ENCODE measurements at places on chromosomes 2 and 18.

DNA sequence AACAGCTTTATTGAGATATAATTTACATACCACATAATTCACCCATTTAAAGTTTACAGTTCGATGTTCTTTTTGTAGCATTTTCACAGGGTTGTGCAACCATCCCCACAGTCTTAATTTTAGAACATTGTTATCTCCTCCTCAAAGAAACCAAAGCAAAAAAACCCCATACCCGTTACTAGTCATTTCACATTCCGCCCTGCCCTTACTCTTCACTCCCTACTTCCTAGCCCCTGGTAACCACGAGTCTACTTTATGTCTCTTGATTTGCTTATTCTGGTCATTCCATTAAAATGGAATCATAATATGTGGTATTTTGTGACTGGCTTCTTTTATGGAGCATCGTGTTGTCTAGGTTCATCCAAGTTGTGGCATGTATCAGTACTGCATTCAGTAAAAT is 137.7 kb downstream of the TANC1 start:
- H3K36me3 ChIP-seq: no peaks in the 10 kb centered on the region
- H3K4me3 ChIP-seq: no peak overlapping the region
- H3K4me1 ChIP-seq: no peaks in the 10 kb centered on the region
- H3K27me3 ChIP-seq: no peaks in the 10 kb centered on the region
- H3K27ac ChIP-seq: no peak overlapping the region
- DNase-seq: no peak

DNA sequence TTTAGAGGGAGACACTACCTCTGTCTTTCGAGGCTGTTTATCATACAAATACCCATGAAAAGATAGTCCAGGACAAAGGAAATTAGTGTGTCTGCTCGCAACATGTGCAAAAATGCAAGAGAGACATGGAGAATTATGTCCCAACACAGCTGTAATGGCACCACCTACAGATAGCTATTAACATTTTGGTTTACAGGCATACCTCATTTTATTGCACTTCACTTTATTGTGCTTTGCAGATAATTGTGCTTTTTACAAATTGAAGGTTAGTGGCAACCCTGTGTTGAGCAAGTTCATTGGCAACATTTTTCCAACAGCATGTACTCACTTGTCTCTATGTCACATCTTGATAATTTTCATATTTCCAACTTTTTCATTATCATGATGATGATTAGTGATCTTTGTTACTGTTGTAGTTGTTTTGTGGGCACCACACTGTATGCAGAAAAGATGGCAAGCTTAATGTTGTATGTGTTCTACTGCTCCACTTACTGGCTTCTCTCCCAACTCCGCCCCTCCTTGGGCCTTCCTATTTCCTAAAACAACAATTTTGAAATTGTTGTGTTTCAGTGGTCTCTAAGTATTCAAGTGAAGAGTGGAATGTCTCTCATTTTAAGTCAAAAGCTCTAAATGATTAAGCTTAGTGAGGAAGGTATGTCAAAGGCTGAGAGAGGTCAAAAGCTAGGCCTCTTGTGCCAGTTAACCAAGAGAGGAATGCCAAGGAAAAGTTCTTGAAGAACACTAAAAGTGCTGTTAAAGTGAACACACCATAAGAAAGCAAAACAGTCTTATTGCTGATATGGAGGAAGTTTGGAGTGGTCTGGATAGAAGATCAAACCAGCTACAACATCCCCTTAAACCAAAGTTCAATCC is 52.0 kb downstream of the ANKRD12 start:
- peaks cover 17% of the 10 kb centered on the region for H3K4me1 ChIP-seq
- no peak overlapping the region for H3K4me3 ChIP-seq
- no peak overlapping the region for H3K27ac ChIP-seq
- DNase-seq: no peak

GRCh38 chr2:170155022-170155722 is 22.8 kb upstream of the MYO3B start:
- no peak overlapping the region for H3K4me3 ChIP-seq
- H3K36me3 ChIP-seq: no peaks in the 10 kb centered on the region
- no peak for DNase-seq
- no peaks in the 10 kb centered on the region for H3K27me3 ChIP-seq

- no peak overlapping the region for H3K27ac ChIP-seq
- no peaks in the 10 kb centered on the region for H3K4me1 ChIP-seq
- H3K27me3 ChIP-seq: no peaks in the 10 kb centered on the region
Observed at GRCh38 chr18:78368726-78369125, 610.9 kb upstream of the SALL3 start.

DNA sequence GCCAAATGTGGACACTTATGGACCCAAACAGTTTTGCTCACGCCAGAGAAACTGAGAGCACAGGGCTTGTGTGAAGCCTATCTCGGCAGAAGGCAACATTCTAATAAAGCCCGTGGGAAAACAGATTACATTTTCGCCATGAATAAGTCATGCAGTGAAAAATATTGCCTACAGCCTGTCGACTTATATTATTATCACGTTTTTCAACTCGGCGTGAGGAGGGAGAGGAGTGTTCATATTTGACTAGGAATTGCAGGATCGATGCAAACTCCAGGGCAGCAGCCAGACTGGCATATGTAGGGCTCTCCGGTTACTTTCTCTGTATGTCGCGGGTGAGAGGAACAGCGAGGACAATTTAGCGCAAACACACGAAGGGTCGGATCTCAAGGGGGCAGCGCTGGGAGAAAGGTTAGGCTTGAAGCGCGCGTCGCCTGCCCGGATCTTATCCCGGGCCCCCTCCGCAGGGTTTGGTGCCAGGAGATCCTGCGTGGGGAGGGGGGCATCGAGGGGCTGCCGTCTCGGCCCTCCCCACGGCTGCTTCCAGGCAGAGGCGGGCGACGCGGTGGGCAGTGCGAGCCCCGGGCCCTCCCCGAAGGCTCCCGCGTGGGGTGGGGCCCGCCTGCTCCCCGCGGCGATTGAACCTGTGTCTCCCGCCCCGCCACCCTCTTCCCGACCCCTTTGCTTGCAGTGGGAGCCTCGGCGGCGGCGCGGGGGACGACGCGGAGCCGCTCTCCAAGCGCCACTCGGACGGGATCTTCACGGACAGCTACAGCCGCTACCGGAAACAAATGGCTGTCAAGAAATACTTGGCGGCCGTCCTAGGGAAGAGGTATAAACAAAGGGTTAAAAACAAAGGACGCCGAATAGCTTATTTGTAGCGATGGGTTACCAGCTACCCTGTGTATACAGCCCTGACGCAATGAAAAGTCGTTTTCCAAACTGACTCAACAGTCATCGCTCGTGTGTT is 4.4 kb downstream of the ADCYAP1 start:
- H3K27ac ChIP-seq: no peak overlapping the region
- H3K27me3 ChIP-seq: no peaks in the 10 kb centered on the region
- H3K4me1 ChIP-seq: peaks cover 46% of the 10 kb centered on the region
- no peak for DNase-seq
- H3K36me3 ChIP-seq: no peaks in the 10 kb centered on the region
- H3K4me3 ChIP-seq: no peak overlapping the region

- no peaks in the 10 kb centered on the region for H3K36me3 ChIP-seq
- H3K4me1 ChIP-seq: no peaks in the 10 kb centered on the region
- no peaks in the 10 kb centered on the region for H3K27me3 ChIP-seq
Observed at GRCh38 chr18:65458871-65459270, 291.9 kb upstream of the CDH7 start.

DNA sequence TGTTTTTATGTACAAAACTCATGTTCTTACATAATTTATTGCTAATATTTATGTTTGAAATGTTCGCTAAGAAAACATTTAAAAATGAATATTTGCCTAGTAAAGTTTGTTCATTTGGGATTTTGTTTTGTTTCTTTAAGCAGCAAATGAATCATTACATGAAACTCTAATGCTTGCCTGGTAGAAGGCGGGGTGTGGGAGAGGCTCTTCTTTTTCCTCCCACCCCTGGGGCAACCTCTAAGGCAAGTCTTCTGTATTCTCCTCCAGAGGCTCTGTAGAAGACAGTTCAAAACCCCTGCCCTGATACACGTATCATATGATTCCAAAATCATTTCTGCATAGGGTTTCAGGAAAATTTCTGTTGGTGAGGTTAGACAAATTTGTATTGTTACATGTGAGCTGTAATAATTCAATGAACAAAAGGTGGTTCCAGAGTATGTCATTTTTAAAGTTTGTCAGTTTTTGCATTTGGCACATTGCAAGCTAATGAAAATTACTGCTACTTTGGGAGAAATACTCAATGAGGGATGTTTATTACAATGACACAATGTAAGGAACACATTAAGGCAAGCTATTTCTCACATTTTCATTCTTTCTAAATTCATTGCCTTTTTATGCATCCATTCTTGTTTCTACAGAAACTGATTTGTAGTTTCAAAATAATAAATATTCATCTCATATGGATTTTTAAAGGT is 302.3 kb upstream of the UBE2E3 start:
- no peak for DNase-seq
- H3K4me3 ChIP-seq: no peak overlapping the region
- no peak overlapping the region for H3K27ac ChIP-seq
- H3K27me3 ChIP-seq: no peaks in the 10 kb centered on the region

DNA sequence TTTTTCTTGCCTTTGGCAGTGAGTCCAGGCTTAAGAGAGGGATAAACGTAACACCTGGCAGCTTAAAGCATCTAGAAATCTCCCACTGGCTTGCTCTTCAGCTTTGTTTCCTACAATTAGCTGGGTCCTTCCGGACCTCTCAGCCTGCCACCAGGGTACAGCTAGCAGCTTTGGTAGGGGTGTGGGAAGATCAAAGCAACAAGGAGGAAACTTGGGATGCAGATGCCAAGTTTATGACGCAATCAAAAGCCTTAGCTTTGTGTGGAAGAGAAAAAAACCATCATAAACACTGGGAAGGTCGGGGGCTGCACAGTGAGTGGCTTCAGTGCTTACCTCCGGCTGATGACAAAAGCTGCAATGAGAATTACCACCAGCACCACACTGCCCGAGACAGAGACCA is 116.9 kb downstream of the EPHA4 start:
- H3K27me3 ChIP-seq: no peaks in the 10 kb centered on the region
- DNase-seq: no peak
- no peaks in the 10 kb centered on the region for H3K4me1 ChIP-seq

GRCh38 chr2:230872968-230873660 is 8.4 kb downstream of the ITM2C start:
- H3K4me3 ChIP-seq: no peak overlapping the region
- peaks cover 6% of the 10 kb centered on the region for H3K4me1 ChIP-seq
- no peak overlapping the region for H3K27ac ChIP-seq
- H3K27me3 ChIP-seq: no peaks in the 10 kb centered on the region
- no peak for DNase-seq

- no peaks in the 10 kb centered on the region for H3K27me3 ChIP-seq
- no peak overlapping the region for H3K4me3 ChIP-seq
- DNase-seq: no peak
- no peaks in the 10 kb centered on the region for H3K36me3 ChIP-seq
- no peaks in the 10 kb centered on the region for H3K4me1 ChIP-seq
- H3K27ac ChIP-seq: no peak overlapping the region
Observed at GRCh38 chr2:113676623-113677266, 49.7 kb downstream of the RABL2A start.

DNA sequence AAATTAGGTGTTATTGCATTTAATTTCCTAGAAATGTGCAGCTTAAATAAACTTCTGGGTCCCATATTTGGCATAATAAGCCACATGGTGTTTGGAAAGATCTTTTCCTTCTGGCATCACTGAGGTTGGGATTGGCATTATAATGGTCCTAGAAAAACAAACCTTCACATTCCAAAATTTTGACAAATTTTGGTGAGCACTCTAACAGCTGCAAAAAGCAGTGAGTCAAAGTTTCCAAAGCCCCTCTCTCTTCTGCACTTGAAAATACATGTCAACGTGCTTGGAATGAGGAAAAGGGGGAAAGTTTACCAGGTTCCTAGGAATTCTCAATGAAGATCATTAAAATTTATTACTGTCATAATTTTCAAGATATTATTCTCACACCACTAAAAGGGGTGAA is 77.8 kb upstream of the STK17B start:
- H3K4me3 ChIP-seq: no peak overlapping the region
- no peaks in the 10 kb centered on the region for H3K27me3 ChIP-seq
- no peaks in the 10 kb centered on the region for H3K36me3 ChIP-seq
- no peak overlapping the region for H3K27ac ChIP-seq

DNA sequence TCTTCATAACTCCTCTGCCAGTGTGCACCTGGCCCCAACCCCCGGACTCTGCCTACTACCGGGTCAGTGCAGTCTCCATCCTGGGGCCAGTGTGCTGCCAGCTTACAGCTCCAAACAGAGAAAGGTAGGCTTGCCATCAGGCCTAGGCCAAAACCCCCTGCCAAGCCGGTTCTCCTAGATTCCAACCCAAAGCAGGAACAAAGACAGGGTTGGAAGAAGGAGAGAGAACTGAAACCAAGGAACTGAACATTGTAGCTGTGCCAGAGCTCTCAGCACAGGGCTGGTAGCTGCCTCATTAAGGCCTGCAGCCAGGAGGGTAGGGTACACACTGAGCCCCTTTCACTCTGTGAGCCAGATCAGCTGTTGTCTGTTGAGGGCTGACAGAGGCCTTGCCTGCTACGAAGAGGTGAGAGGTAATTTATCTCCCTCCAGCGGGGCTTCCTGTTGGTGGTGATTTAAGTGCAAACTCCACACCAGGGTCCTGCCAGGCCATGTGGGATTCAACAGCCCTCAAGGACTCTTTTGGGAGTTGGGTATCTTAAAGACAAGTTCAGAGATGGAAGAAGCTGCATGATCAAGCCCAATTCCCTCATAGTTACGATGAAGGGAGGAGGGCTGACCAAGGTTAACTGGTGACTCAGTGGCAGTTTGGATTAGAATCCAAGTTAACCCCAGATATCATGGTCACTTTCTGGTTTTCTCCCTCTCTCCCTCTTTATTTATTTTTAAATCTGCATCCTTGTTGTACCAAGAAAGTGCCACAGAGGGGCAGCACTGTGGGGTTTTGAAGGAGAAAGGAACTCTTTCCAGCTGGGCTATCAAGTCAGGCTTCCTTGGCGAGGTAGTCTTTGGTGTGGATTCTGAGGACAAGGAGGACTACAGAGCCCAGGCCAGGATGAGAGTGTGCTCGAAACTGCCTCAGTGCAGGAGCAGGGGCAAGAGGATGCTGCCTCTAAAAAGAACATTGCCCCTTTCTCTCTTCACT is 48.1 kb downstream of the CYRIA start:
- no peaks in the 10 kb centered on the region for H3K27me3 ChIP-seq
- DNase-seq: peak; percentile 47
- no peaks in the 10 kb centered on the region for H3K36me3 ChIP-seq

DNA sequence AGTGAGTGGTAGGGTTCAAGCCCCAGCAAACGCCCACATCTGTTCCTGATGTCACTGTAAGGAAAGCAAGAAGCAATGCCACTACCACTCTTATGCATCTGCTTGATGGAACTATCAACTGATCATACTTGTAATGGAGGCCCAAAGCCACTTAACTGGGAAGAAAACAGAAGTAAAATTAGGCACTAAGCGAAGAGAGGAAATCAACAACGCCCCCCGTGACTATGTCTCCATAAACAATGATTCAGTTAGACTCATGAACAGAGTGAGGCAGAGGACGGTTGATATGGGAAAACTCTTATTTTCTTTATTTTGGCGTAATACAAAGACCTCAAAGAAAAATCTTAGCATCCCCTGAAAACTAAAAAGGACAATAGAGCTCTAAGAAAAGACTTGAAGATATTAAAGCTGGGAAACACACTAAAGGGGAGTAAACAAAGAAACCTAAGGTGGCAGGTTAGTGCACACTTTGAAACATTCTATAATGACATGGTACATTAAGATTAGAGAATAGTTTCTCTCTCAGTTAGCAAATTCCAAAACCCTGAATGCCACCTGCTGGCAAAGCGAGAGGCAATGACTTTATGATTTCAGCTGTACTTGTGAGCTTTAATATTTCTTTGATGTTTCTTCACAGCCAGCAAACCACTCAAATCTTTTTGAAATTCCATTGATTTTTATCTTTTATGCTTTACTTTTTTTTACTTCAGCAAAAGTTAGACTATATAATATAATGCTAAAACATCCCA is 86.5 kb downstream of the LRP2 start:
- H3K27ac ChIP-seq: no peak overlapping the region
- no peak overlapping the region for H3K4me3 ChIP-seq
- no peaks in the 10 kb centered on the region for H3K27me3 ChIP-seq
